Activated CD4-positive, alpha-beta T cell treated with anti-CD3 and anti-CD28 coated beads for 4 hours (primary cell): ENCODE measurements at places on chromosomes 7 and 10.

- DNase-seq: peak; percentile 3
Measured at GRCh38 chr7:111137296-111138192, 46.6 kb downstream of the LRRN3 start.

GRCh38 chr7:106501605-106502580 lies 159.1 kb downstream of the CCDC71L start:
- DNase-seq: no peak

DNA sequence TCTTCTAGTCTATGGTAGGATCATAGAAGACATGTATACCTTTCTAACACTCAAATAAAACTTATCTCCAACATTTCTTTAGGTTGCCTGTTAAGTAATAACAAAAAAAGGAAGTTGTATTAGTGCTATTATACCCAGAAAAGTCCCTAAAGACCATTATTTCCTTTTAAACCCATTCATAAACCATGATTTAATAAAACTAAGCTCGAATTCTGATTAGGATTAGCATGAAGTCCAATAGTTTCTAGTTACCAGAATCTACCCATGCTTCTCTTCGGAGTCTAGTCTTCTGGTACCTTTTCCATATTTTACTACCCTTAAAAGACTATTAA lies 62.7 kb downstream of the USP6NL start:
- DNase-seq: no peak

GRCh38 chr10:30169342-30169741 lies 110.0 kb upstream of the JCAD start:
- DNase-seq: no peak

DNA sequence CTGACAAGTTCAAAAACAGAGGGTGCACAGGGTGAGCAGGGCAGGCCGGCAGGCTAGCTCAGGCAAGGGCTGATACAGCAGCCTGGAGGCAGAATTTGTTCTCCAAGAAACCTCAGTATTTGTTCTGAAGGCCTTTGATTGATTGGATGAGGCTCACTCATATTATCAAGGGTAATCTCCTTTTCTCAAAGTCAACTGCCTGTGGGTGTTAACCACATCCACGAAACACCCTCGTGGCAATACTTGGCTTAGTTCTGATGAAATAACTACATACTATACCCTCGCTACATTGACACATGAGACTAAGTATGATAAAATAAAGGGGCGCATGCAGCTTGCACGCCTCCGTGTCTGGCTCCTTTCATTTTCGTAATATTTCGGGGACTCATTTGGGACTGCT lies 4.4 kb upstream of the PPP2R2D start:
- DNase-seq: peak; percentile 24

- DNase-seq: no peak
Measured at GRCh38 chr10:7130191-7130911, 280.5 kb downstream of the SFMBT2 start.

- no peak for DNase-seq
Measured at GRCh38 chr10:5590816-5591215, 66.1 kb downstream of the CALML3 start.

GRCh38 chr10:125773687-125774543 lies 1.7 kb downstream of the MMP21 start:
- no peak for DNase-seq

GRCh38 chr7:30694218-30694745 lies 12.0 kb upstream of the CRHR2 start:
- DNase-seq: no peak

DNA sequence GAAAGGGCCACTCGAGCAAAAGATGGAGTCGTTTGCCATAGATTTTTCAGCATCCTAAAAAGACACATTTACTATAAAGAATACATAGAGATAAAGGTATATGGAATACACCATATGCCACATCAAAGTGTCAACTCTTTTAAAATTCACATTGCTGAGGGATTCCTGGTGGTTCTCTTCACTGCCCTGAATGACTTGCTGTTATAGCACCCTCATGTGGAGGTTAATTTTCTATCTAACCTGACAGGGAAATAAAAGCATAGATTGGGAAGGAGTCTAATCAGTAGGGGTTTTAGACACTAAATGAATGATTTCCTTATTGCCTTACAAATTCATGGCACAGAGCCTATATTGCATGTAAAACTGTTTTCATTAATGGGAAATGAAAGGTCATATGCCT lies 25.9 kb downstream of the DNAH11 start:
- DNase-seq: no peak

DNA sequence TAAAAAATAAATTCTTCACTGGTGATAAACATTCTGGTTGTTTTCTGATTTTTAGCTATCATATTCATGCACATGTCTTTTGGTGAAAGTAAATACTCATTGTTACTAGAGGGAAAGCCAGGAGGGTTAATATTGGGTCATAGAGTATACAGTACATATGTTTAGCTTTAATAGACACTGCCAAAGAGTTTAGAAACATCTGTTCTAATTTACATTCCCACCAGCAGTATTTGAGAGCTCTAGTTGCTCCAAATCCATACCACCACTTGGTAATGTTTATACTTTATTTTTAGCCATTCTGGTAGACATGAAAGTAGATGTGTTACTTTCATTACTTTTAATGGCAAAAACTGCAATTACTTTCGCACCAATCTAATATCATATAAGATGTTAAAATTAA lies 108.8 kb downstream of the MKX start:
- no peak for DNase-seq

GRCh38 chr7:144528536-144529045 lies 125.1 kb upstream of the NOBOX start:
- no peak for DNase-seq

- no peak for DNase-seq
Measured at GRCh38 chr10:131921184-131921583, 20.4 kb downstream of the PPP2R2D start.

GRCh38 chr10:44958196-44958897 lies 1.3 kb upstream of the RASSF4 start:
- DNase-seq: no peak

GRCh38 chr7:124086843-124087242 lies 54.0 kb upstream of the TMEM229A start:
- DNase-seq: no peak

DNA sequence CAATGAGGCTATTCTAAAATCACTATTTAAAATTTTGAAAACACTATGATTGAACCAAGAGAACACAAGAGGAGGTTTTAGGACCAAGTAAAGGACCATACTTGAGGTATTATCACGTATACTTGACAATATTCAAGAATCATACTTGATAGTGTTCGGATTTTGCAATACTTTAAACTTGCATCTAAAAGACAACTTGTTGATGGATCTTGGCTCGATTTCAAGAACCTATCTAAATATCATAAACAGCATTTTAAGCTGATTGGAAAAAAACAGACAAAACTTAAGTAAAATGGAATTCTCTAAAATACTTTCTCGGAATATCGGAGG lies 1.3 kb downstream of the NAMPT start:
- no peak for DNase-seq

GRCh38 chr7:157932498-157933218 lies 595.9 kb downstream of the DNAJB6 start:
- no peak for DNase-seq

- DNase-seq: no peak
Measured at GRCh38 chr10:60896810-60897209, 47.2 kb downstream of the RHOBTB1 start.

DNA sequence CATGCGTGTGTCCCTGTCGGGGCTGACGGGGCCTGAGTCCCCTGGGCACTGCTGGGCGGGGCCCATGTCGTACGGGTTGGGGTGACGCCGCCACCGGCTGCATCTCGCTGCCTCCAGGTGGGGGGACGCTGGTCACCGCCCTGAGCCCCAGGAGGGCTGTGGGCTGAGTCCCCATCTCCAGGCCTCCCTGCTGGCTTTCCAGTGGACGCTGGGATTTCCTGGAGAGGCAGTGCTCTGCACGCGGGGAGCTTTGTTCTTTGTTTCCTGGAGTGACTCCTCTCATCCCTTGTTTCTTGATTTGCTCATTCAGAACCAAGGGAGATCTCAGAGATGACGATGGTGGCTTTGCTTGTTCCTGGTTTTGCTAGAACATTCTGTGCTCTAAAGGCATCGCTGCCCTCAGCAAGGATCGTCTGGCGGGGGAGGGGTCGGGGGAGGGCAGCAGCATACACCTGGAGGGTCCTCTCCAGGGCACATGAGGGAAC lies 21.0 kb downstream of the PWWP2B start:
- DNase-seq: no peak

DNA sequence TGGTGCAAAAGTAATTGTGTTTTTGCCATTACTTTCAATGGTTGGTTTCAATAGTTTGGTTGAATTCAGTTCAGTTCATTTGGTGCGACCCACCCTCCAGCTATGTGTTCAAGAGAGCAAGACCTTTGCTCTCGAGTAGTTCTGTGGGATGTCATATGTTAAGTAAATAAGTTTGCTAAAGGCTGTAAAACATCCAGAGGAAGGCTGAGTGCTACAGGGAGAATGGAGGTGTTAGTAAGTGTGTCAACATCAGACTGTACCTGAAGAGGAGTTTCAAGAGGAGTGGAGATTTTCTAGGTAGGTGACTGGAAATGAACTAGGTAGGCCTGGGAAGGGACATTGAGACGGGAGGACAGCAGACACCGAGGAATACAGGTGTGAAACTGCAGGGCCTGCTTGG lies 147.7 kb downstream of the SH2D4B start:
- DNase-seq: no peak

DNA sequence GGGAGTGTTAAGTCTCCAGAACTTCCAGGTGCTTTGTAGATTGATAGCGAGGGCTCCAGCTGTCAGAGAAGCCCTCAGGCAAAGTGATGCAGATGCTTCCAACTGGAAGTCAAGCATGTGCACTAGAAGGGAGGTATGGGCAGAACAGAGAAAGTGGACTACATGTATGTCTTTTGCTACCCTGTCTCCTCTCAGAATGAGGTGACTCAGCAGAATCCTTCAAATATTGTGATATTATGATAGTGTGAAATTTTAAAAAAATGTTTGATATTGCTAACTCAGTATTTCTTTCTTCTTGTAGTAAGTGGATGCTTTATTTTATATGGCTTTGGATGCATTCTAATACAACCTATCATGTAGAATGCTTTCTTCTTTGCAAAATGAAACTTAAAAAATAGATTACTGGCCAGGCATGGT lies 138.9 kb upstream of the SVIL start:
- DNase-seq: no peak

- DNase-seq: no peak
Measured at GRCh38 chr7:34756691-34757090, 98.7 kb downstream of the NPSR1 start.

DNA sequence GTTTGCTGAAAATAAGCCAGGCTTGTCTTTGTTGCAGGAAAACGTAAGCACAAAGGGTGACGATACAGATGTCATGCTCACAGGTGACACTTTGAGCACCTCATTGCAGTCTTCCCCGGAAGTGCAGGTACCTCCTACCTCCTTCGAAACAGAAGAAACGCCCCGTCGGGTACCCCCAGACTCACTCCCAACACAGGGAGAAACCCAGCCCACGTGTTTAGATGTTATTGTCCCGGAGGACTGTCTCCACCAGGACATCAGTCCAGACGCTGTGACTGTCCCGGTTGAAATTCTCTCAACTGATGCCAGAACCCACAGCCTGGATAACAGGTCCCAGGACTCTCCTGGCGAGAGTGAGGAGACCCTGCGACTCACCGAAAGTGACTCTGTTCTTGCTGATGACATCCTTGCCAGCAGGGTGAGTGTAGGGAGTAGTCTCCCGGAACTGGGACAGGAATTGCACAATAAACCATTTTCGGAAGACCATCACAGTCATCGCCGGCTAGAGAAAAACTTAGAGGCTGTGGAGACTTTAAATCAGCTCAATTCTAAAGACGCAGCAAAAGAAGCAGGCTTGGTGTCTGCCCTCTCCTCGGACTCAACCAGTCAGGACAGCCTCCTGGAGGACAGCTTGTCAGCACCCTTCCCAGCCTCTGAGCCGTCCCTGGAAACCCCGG lies 18.3 kb upstream of the BHLHA15 start:
- DNase-seq: no peak

GRCh38 chr10:123391275-123392028 lies 237.2 kb downstream of the BUB3 start:
- no peak for DNase-seq

DNA sequence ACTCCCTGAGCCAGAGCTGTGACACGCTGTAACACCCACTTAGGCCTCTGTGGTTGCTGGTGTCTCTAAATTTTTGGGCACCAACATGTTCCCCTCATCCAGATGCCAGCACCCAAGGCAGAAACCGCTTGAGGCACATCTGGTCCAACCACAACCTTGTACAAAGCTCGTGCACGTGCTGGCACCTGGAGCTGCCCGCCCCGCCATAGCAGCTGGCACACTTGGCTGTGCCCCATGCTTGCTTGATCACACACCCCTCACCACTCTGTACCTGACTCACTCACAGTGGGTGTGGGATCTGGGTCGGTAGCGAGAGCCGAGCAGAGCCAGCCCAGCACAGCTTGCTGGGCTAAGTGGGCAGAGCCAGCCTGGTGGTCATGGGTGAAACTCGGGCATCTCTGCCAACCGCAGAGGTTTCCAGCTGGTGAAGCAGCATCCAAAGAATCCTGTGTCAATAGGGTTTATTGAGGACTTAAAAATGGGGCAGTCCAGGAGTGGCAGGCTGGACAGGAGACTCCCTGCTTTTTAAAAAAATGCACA lies 1210.4 kb downstream of the TYW1 start:
- DNase-seq: no peak

- no peak for DNase-seq
Measured at GRCh38 chr7:135317676-135318325, 84.2 kb downstream of the STRA8 start.

DNA sequence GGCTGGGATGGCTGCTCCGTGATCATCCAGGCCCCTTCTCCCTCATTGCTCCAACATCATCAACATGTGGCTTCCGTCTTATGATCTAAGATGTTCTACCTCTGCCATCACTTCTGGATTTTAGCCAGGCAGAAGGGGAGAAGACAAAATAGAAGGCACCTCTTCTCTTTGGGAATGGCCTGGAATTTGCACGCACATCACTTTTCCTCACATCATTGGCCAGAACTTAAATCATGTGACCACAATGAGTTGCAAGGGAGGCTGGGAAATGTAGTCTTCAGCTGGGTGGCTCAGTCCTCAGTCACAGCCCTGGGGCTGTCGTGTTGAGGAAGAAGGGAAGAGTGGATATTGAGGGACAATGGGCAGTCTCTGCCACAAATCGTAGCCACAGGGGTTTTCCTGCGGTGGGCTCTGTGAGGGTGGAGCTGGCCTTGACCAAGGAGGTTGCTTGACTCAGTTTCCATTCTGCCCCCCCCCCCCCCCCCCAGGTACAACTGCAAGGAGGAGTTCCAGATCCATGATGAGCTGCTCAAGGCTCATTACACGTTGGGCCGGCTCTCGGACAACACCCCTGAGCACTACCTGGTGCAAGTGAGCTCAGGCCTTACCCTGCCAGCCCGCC lies 50.3 kb downstream of the PALD1 start:
- no peak for DNase-seq

- no peak for DNase-seq
Measured at GRCh38 chr7:102463841-102464576, 654 bp downstream of the ALKBH4 start.

GRCh38 chr7:74253331-74253730 lies 868 bp downstream of the RFC2 start:
- no peak for DNase-seq
